ENCODE measurements at places on chromosomes 6 and 20.

GRCh38 chr20:40688129-40689099 is 622 bp downstream of the MAFB start:
- DNase-seq: peak; percentile 28

DNA sequence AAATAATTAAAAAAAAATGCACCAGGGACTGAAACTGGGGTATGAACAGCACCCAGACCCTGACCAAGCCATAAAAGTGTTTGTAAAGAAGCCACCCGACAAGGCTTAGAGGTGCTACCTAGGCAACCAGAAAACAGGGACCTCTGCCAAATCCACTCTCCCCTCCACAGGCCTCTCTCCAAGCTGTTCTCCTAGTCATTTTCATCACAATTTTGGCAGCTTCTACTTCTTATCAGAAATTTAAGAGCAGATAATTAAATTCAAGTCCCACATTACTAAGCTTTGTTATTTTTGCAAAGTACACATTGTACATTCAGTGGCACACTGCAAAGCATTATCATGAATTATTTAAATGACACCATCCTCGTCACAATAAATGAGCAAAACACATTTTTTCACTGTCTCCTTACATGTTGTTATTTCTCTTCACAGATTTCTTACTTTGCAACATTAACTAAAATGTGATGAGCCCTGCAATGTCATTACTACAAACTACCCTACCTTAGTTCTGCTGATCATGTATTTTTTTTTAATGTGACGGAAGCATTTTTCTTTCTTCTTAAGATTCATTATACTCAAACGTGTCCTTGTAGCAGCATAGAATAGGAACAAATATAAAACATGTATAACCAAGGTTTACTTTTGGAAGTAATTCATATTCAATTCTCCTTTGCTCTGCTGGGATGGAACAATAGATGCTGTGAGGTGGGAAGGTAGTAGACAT is 38.1 kb downstream of the ECT2L start:
- no peak for DNase-seq

- DNase-seq: no peak
Observed at GRCh38 chr6:17974570-17975368, 12.7 kb downstream of the KIF13A start.

DNA sequence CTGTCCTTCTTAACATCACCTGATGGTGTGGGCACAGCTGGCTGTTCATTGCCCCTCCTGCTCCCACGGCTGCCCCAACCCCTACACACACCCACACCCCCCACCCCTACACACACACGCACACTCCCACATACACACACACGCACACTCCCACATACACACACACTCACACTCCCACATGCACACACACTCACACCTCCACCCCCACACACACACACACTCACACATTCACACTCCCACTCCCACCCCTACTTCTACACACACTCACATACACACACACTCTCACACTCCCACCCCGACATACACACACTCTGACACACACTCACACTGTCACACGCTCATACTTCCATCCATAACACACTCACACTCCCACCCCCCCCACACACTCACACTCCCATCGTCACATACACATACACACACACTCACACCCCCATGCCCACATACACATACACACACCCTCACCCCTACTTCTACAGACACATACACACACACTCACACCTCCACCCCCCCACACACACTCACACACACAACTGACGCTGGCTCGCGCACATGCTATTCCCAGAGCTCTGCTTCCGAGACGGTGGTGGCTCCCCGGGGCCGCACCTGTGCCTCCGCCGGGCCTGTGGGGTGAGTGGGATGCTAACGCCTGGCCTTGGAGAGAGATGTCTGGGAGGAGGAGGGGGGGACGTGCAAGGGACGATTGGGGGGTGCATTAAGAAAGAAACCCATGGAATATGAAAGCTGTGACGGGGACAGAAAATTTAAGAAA is 174.8 kb upstream of the QKI start:
- no peak for DNase-seq

Measured in kidney capillary endothelial cell (primary cell).